ENCODE measurements at places on chromosomes 6 and 20.

DNA sequence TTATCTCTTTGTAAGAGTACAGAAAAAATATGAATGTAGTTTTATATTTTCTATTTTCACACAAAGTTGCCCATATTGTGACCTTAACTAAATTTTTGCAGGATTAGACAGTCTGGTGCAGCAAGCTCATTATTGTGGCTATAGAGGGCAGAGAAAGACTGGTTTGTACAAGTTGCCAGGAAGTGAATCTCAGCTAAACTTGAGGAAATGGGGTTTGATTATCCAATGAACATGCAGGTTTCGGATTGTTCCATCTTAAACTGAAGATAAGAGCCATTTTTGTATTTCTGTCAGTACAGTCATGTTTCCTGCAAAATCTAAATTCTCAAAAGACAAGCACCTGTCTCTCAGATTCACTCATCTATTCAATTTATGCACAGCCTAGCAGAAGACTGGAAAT lies 390.9 kb downstream of the MMUT start:
- DNase-seq = no peak

DNA sequence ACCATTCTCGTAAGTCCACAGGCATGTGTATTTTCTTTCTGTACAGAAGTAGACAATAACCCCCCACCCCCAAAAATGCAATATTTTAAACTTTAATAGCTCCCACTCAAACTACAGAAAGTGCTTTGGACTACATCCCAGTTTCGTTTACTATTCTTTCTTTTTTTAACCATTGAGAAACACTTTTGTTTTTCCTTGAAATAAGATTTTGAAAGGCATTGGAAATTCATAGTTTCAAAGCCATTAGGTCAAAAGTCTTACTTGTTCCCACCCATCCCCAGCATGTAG lies 140.0 kb downstream of the KIF16B start:
- no peak for DNase-seq

DNA sequence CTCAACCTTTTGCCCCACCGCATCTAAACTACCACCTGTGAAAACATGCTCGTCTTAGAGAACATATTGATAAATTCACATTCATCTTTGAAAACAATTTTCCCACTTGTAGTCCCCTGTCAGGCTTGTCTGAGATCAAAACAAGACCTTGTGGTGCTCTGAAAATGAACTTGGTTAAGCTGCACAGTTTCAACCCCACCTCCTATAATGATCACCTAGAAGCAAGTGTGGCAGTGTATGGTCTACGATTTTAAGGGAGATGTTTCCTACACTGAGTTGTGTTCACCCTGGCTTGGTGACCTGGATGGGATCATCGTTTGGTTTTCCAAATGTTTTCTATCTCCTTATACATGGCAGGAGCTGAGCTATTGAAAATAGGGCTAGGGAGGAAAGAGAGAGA lies 539.4 kb downstream of the DOK5 start:
- no peak for DNase-seq

DNA sequence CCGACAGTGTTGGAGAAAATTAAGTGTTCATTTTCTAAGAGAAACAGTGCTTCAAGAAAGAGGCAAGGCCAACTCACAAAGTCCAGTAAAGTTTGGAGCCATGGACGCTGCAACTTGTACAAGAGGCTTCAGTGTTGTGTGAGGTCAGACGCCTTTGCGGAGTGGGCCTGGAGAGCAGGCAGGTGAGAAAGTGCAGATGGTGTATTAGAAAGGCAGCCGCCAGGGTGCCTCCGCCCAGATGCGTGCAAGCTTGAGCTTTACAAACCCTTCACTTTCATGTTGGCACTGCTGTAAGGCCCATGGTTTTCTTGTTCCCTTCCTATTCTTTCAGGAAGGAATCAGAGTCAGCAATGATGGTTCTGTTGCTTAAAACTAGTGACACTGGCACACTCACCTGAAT lies 25.4 kb upstream of the EXOC2 start:
- DNase-seq = no peak

DNA sequence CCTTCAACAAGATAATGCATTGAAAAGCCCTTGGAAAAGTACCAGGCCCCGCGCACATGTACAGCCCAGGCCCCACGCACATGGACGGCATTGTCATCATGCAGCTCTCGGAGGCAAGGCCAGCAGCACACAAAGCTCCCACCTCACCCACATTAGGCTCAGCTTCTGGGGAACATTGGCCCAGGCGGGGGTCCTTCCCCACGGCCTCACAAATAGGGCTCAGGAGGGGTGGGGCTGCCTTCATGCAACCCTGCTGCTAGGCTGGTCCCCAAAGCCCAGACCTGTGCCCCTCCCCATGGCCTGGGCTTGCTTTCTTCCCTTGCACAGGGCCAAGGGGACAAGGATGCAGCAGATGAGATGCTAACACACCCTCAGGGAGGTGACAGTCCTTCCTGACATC lies 26.7 kb downstream of the NPEPL1 start:
- DNase-seq = no peak

DNA sequence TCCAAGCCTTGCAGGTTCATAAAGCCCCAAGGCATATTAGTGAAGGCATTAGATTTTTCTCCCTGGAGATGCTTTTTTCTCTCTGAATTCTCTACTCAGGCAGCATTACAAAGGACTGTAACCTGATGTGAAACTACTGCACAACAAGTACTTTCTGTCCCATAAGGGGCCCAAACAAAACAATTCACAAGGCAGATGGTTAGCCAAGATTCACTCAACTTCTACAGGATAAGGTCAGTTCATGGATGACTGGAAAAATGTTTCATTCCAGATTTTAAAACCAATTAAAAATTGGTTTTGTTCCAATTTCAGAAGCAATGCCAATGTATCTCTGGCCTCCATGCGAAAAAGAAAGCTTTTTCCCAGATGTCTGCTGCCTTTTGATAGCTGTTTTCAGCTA lies 181.8 kb downstream of the KHDC1L start:
- DNase-seq = no peak

DNA sequence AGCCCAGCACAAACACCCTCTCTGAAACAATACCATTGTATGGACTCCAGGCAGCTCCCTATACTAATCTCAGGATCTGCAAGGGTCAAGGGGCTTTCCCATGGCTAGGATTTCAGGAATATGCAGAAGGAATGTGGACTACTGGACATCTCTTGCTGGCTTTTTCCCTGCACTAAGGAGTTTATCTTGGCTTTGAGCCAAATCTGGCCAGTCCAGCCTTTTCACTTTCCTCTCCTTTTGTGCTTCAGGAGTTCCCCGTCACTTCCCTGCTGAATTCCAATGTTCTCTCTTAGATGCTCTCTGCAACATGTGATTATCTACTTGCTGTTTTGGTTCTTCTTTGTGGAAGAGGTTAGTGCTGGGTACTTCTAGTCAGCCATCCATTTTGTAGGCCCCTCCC lies 568.2 kb downstream of the HDGFL1 start:
- DNase-seq = no peak

DNA sequence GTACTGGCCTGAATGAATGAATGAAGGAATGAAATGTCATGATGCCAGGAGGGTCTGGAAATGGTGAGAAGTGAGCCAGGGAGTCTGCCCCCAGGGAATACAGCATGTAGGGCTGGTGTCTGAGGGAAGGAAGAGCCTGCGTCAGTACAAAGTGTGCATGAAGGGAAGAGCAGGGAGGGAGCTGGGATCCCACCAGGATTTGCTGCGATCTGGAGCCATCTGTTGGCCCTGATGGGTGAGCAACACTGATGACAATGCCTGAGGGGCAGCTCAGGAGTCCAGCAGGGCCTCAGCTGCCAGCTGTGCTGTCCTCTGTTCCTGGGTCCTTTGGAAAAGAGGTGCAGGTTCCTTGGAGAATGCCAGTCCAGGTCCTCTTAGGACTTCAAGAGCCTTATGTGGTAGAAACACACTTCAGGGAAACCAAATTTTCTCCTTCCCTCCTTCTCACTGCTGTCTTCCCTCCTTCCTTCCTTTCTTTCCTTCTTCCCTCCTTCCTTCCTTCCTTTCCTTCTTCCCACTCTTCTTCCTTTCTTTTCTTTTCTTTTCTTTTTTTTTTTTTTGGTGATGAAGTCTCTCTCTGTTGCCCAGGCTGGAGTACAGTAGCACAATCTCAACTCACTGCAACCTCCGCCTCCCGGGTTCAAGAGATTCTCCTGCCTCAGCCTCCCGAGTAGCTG lies 11.5 kb downstream of the BPI start:
- DNase-seq = no peak

GRCh38 chr20:57505979-57506378 lies 19.0 kb downstream of the CTCFL start:
- DNase-seq = no peak

GRCh38 chr6:20997143-20997769 lies 463.0 kb downstream of the CDKAL1 start:
- no peak for DNase-seq

- DNase-seq = no peak
Observed at GRCh38 chr6:126180585-126180984, 159.3 kb upstream of the CENPW start.

DNA sequence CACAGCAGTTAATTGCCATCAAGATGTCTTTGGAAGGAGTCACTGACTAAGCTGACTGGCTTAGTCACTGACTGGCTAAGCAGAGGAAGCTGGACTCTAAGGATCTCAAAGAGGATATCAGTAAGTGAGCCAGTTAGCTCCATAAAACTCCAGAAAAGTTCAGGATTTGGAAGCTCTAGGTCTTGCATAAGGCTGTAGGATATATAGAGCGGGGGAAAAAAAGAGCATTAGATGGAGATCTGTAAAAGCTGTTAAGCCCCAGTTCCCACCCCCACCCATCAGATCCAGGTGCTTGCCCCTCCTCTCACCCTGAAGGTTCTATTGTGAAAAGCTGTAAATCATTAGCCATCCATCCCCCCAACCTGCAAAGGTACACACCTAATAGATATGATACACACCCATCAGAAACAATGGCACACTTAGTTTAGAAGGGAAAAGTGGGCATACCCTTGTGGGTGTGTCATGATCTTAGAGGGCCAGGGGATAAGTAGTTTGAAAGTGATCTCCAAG lies 32.2 kb downstream of the CARMIL1 start:
- no peak for DNase-seq

DNA sequence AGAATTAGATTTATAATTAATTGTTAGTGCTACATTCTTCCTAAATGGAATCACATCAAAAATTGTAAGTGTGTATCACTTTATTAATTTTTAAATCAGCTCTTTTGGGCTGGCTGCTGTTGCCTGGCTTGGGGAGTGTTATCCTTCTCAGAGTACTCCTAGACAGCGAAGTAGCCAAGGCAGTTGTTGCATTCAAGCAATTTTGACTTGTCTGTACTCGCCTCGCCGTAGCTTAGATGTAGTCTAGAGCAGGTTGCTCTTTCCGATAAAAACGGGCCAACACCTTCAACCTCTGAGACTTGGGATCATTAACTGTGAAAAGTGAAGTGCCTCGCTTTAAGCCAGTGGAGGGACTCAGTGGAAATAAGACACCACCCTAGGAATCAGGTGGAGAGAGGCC lies 151.3 kb downstream of the FARS2 start:
- no peak for DNase-seq

- no peak for DNase-seq
Observed at GRCh38 chr6:80145509-80145908, 39.0 kb downstream of the BCKDHB start.

GRCh38 chr20:7695051-7695495 lies 245.2 kb downstream of the HAO1 start:
- DNase-seq = no peak

DNA sequence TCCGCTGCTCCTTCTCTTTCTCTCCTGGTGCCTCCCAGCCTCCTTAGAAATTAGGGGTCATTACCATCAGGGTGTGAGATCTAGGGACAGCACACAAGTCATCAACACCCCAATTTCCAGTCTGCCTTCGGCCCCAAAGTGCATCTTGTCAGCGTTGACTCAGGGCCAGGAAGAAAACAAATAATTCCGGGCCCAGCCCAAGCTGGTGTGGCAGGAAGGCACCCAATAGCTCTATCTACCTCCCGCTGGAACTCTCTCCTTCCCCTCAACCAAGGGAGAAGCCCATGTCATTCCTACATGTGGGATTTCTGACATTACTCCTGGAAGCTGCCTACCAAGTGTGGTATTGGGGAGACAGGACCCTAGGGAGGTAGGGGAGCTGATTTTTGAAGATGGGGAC lies 11.5 kb upstream of the C6orf132 start:
- DNase-seq = no peak

DNA sequence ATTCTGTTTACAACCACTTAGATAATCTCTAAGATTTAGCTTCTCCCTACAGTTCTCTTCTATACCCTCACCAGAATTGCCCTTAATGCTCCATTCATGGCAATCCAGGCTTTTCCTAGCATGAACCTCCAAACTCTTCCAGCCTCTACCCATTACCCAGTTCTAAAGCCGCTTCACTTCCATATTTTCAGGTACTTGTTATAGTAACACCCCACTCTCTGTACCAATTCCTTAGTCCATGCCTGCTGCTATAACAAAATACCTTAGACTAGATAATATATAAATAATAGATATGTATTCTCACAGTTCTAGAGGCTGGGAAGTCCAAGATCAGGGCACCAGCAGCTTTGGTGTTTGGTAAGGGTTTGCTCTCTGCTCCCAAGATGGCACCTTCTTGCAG lies 16.5 kb upstream of the TRERF1 start:
- no peak for DNase-seq

DNA sequence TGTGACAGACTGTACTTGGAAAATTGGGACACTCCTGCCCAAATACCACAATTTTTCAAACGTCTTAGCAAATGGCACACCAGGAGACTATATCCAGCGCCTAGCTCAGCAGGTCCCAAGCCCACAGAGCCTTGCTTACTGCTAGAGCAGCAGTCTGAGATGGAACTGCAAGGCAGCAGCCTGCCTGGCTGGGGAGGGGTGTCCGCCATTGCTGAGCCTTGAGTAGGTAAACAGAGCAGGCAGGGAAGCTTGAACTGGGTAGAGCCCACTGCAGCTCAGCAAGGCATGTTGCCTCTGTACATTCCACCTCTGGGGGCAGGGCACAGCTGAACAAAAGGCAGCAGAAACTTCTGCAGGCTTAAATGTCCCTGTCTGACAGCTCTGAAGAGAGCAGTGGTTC lies 1003.3 kb upstream of the MAP3K7 start:
- DNase-seq = no peak

GRCh38 chr6:13710552-13711323 lies 897 bp downstream of the RANBP9 start:
- no peak for DNase-seq

GRCh38 chr20:62111148-62111547 lies 11.1 kb upstream of the LSM14B start:
- no peak for DNase-seq

- no peak for DNase-seq
Observed at GRCh38 chr6:85675030-85675819, 32.5 kb upstream of the SYNCRIP start.

DNA sequence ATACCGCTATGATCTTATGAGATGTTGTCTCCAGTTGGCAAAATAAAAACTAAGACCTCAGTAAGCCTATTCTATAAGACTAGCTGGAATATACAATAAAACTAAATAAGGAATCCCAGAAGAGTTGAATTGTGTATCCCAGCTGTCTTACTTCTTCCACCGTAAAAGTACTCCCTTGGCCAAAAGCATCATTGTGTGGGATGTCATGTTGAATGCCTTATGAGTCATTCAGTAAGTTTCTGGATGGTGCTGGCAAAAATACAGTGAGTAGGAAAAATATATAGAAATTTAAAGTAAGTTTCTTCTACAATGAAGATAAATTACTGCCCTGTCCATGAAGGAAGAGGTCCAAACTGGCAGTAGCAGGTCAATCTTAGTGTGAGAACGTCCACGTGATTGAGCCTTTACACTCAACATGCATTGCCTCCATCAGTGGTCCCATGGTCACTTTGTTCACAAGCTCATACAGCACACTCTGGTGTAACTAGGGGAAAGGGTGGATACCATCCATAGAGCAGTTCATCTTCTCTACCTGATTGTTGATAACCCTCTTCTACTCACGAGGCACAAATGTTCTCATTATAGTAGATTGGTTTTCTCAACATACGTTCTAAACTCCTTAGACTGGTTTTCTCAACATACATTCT lies 13.7 kb upstream of the ZNF318 start:
- no peak for DNase-seq

- DNase-seq = no peak
Observed at GRCh38 chr6:21198032-21198640, 395.4 kb upstream of the SOX4 start.

Data from activated gamma-delta T cell (primary cell).